ENCODE measurements at places on chromosomes 7 and 10. TPM values are rescaled to one million over a fixed set of nuclear protein-coding genes. Genes with fewer than 3 reads are reported as not detected.

DNA sequence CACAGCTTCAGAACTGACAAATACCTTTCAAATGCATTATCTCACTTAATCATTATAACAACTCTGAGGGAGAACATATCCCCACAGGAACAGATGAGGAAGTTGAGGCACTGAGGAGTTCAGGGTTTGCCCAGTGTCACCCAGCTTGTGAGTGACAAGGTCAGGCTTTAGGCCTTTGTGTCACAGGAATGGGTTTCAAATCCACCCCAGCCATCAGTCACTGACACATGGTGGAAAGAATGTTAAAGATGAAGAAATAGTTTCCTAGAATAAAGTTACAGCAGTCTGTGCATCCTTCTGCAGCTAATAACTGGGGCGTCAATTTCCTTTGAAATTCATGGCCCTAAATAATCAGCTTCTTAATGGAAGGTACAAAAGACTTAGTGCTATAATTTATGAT, 37.8 kb downstream of the SGCE start:
- DNase-seq, result no peak
- no peak overlapping the region for H3K27ac ChIP-seq
- H3K4me1 ChIP-seq, result peaks cover 21% of the 10 kb centered on the region
- H3K27me3 ChIP-seq, result no peaks in the 10 kb centered on the region
- no peak overlapping the region for H3K4me3 ChIP-seq

GRCh38 chr10:67785098-67785497, 52.9 kb downstream of the DNAJC12 start:
- peaks cover 8% of the 10 kb centered on the region for H3K4me1 ChIP-seq
- no peak for DNase-seq
- no peaks in the 10 kb centered on the region for H3K36me3 ChIP-seq
- no peaks in the 10 kb centered on the region for H3K27me3 ChIP-seq
- H3K4me3 ChIP-seq, result no peak overlapping the region
- no peak overlapping the region for H3K27ac ChIP-seq

DNA sequence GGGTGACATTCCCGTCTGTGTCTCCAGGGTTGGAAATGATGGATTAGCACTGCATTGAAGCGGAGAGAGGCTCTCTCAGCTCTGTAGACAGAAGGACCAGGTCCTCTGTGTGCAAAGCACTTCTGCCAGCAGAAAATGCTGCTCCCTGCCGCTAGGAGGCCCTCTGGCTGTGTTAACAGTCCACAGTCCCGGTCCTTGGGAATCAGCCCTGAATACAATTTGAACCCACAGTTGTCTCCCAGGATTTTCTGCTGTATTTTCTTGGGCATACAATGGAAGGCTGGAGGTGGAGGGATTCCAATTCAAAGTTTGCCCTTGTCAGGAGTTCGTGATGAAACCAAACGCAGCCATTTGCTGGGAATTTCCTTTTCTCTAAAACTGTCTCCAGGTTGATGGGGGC, 205.2 kb downstream of the GLRX3 start:
- H3K27me3 ChIP-seq, result no peaks in the 10 kb centered on the region
- DNase-seq, result no peak
- H3K36me3 ChIP-seq, result no peaks in the 10 kb centered on the region
- no peak overlapping the region for H3K27ac ChIP-seq
- no peak overlapping the region for H3K4me3 ChIP-seq

DNA sequence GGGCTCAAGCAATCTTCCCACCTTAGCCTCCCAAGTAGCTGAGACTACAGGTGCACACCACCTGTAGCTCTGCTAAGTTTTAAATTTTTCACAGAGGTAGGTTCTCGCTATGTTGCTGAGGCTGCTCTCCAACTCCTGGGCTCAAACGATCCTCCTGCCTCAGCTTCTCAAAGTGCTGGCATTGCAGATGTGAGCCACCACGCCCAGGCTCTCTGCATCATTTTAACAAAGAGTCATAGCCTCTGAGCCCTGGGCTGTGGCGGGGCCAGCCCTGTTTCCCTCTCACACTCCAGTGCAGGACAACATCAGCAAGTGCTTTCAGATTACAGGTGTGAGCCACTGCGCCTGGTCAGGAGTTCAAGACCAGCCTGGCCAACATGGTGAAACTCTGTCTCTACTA, 102.5 kb downstream of the COL26A1 start:
- no peak for DNase-seq
- no peak overlapping the region for H3K4me3 ChIP-seq
- H3K4me1 ChIP-seq, result no peaks in the 10 kb centered on the region
- no peaks in the 10 kb centered on the region for H3K27me3 ChIP-seq
- no peak overlapping the region for H3K27ac ChIP-seq
- H3K36me3 ChIP-seq, result no peaks in the 10 kb centered on the region

- no peaks in the 10 kb centered on the region for H3K36me3 ChIP-seq
- H3K27me3 ChIP-seq, result no peaks in the 10 kb centered on the region
- H3K4me3 ChIP-seq, result no peak overlapping the region
- no peaks in the 10 kb centered on the region for H3K4me1 ChIP-seq
Measured at GRCh38 chr10:120477743-120478141, 20.7 kb downstream of the PLPP4 start.

DNA sequence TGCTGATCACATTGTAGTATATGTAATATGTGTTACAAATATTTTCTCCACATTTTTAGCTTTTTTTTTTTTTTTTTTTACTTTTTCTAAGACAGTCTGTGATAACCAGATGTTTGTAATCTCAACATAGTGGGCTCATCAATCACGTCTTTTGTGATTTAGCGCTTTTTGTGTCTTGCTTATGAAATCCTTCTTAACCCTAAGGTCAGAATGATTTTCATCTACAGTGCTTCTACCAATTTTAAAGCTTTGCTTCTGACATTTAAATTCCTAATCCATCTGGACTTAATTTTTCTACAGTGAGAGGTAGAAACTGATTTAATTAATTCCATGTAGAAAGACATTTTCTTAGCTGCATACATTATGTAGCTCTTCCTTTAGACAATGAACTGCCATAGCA, 626.4 kb downstream of the TNS3 start:
- DNase-seq, result no peak
- H3K4me3 ChIP-seq, result no peak overlapping the region
- no peaks in the 10 kb centered on the region for H3K4me1 ChIP-seq
- no peaks in the 10 kb centered on the region for H3K36me3 ChIP-seq

- H3K36me3 ChIP-seq, result no peaks in the 10 kb centered on the region
- peak; percentile 69 for DNase-seq
- H3K4me1 ChIP-seq, result peaks cover 11% of the 10 kb centered on the region
- no peak overlapping the region for H3K27ac ChIP-seq
Measured at GRCh38 chr7:137681657-137682562, 164.9 kb downstream of the DGKI start.

The AMPH gene
- total RNA-seq, result not detected
